ENCODE measurements at places on chromosomes 16 and 17.

DNA sequence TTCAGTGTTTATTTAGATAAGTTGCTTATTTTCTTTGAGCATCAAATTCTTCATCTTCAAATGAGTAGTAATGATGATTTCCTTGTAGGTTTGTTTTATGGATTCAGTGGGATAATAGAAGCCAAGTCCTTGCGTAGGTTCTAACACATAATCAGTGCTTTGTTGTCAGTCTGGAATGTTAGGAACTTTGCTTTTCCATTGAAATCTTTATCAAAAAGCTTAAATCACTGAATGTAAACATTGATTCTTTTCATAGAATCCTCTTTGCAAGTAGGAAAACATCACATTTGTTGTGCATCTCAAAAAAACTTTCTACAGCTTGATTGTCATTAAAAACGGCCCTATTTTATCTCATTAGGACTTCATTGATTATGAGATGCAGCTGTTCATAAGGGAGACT is 490.3 kb upstream of the GOT2 start:
- DNase-seq, result no peak

DNA sequence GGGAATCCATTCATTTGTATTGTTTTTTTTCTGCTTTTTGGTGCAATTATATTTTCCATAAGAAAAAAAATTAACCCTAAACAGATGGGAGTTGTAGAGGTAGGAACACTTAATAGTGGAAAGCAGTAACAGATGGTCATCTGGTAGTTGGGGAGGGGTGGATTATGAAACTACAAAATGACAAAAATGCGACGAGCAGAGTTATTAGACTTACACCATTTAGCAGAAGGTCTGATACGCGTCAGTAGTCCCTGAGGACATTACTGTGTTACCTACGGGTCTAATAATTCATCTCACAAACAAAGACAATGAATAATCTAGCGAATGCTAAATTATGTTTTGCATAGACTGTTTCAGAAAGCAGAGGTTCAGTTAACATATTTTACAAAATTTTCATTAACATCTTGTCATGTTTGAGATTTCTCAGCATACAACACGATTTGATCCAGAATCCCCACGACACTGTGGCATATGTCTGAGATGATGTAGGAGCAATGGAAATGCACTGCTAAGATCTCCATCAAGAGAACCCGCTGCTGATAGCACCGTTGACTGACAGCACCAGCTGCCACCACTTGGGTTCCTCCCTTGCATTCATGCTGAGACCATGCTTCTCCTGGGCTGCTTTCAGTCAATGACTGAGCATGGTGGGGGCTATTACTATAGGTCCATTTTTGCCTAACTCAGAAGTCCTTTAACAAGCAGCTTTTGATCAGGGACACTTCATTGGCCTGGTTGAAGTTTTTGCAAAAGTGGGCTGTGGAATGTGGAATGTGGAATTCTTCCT is 182.2 kb upstream of the CPHXL start:
- DNase-seq, result peak; percentile 4

GRCh38 chr17:45580924-45581323 is 90.4 kb upstream of the PLEKHM1 start:
- no peak for DNase-seq

DNA sequence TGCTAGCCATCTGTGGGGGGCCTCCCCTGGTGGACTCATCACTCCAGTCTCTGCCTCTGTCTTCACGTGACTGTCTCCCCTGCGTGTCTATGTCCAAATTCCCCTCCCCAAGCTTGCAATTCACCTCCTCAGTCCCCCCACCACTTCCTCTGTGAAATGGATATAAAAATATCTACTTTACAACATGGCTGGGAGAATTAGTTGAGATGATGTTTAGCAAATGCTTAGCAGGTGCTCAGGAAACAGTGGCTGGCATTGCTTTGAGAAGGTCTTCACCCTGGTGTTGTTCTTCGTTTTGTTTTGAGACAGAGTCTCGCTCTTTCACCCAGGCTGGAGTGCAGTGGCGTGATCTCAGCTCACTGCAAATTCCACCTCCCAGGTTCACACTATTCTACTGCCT is 8.3 kb upstream of the ZCCHC14 start:
- no peak for DNase-seq

GRCh38 chr17:79977708-79978547 is 57.7 kb downstream of the TBC1D16 start:
- DNase-seq, result no peak

- no peak for DNase-seq
Measured at GRCh38 chr17:77729587-77729986, 228.9 kb upstream of the TNRC6C start.

DNA sequence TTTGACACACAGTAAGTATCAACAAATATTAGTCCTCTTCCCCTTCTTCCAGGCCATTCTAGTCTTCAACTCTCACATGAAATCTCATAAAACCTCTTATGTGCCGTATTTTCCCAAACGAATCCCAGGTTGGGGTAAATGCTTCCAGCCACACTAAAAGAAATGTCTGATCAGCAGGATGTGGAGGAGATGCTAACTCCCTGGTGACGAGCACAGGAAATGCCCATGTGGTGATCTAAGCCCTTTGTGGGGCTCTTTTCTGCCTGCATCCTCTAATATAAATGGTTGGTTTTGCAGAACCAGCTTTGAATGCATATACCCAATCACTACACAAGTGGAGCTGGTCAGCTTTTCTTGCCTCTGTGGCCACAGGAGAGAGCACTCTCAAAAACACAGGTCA is 498.2 kb upstream of the ERCC4 start:
- no peak for DNase-seq
